ENCODE measurements at places on chromosomes 11 and 22. TPM values are rescaled to one million over a fixed set of nuclear protein-coding genes. Genes with fewer than 3 reads are reported as not detected.

The GAL3ST1 gene
- 8.9 TPM for polyA plus RNA-seq

DNA sequence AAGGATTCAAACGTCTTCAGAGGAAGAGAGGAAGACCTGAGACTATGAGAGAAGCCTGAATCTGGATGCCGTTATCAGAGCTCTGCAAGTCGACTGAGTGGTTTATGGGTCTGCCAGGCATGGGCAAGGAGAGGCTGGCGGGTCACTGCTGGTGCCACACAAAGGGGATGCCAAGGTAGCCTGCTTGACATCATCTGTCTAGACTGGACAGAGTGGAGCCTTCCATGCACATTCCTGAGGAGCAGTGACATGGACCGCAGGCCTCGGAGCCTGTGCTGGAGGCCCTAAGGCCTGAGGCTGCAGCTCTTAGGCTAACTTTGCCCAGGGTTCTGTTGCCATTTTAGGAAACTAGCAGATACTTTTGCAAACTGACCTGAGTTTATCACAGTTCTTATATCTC is 127.4 kb downstream of the WT1 start:
- no peaks in the 10 kb centered on the region for H3K36me3 ChIP-seq
- no peak for DNase-seq
- H3K4me1 ChIP-seq = no peaks in the 10 kb centered on the region
- H3K27me3 ChIP-seq = no peaks in the 10 kb centered on the region

DNA sequence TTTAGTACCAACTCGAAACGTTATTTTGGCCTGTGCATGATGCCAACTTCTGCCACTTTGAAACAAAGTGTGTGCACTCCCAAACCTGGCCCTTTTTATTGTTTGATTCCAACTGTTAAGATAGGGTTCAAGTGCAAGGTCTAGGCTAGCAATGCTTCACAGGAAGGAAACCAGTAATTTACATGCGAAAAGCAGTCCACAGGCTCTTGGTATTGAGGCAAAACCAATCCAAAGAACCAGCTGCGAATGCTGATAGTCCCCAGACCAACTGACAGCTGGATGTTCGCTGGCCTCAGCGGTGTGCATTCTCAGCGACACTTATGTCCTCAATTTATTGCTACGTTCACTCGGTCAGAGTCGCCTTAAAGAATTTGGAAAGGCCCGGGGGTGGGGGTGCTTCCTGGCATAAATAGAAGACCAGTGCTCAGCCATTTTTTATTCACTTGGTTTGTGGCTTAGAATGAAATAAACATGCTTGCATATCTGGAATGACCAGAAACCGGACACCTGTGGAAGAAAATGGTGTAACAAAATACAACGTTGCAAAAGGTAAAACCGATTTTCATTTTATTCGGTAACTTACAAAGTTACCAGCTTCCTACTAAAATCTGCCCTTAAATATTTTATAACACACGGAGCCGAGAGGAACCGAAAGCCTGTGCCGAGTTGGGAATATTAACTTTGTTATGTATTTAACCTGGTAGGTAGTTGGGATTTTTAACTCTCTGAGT is 1.6 kb downstream of the CPT1A start:
- no peaks in the 10 kb centered on the region for H3K27me3 ChIP-seq
- peak overlapping the region; percentile 98 for H3K27ac ChIP-seq
- peaks cover 63% of the 10 kb centered on the region for H3K4me1 ChIP-seq
- H3K36me3 ChIP-seq = peaks cover 8% of the 10 kb centered on the region
- peak overlapping the region; percentile 70 for H3K4me3 ChIP-seq

The DNAJB13 gene
- 0.28 TPM for polyA plus RNA-seq

The P2RX3 gene
- not detected for polyA plus RNA-seq

DNA sequence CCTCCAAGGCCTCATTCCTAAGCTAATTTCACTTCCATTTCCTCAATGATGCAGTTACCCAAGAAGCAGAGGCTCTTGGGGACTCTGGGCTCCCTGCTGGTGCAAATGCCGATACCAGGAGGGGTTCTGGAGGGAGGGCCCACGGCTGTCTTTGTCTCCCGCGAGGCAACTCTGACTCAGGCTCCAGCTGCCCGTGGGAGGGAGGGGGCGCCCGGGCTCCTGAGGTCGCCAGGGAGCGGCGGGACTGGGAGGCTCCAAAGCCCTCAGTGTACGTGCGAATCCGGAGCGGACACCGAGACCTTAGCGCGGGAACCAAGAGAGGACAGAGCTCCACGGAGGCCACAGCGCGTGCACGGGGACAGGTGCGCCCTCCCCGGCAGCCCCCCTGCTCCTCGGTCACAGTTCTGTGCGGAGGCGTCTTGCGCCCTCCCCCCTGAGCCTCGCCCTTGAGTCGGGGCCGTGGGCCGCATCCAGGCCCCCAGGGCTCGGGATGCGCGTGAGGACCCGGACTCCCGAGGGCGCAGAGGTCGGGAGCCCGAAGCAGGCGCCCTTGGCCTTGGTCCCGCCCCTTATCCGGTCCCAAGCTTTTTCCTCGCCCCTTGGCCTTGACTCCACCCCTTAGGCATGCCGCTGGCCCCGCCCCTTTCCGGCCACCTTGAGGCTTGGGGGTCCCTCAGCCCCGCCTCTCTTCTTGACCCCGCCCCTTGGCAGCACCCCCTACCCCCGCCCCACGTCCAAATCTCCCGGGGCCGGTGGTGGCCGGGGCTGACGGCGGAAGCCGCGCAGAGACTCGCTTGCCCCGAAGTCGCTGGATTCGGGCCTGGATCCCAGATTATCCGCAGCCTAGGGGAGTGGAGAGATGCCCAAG is 4.7 kb upstream of the SHISA8 start:
- H3K27ac ChIP-seq = no peak overlapping the region
- peak overlapping the region; percentile 48 for H3K4me3 ChIP-seq
- peak; percentile 70 for DNase-seq
- H3K27me3 ChIP-seq = peaks cover 47% of the 10 kb centered on the region

The SAA2 gene
- polyA plus RNA-seq = 98.2 TPM

The FAR1 gene
- 27.0 TPM for polyA plus RNA-seq

Data from stomach (tissue), 19 donors.